ENCODE measurements at places on chromosomes 6 and 20. TPM values are rescaled to one million over a fixed set of nuclear protein-coding genes. Genes with fewer than 3 reads are reported as not detected.

ADAT2 gene
- total RNA-seq: 8.8 TPM

EYS gene
- total RNA-seq: 0.50 TPM

NFATC2 gene
- total RNA-seq: 6.9 TPM

- H3K4me3 ChIP-seq: no peak overlapping the region
- no peaks in the 10 kb centered on the region for H3K36me3 ChIP-seq
- no peak overlapping the region for H3K27ac ChIP-seq
- no peaks in the 10 kb centered on the region for H3K27me3 ChIP-seq
These were observed 122.6 kb downstream of the HIVEP2 start for GRCh38 chr6:142822383-142822782.
